ENCODE measurements at places on chromosomes 4 and X. TPM values are rescaled to one million over a fixed set of nuclear protein-coding genes. Genes with fewer than 3 reads are reported as not detected.

Gene PRDM8
- total RNA-seq, result 8.8 TPM

Gene FHDC1
- under 0.01 TPM for total RNA-seq

Gene TASL
- total RNA-seq, result not detected

Gene CENPVL1
- not detected for total RNA-seq

Gene EOLA2
- 29.1 TPM for total RNA-seq

Gene EVC
- total RNA-seq, result 33.8 TPM

Gene TCEAL6
- not detected for total RNA-seq

Gene RGN
- total RNA-seq, result 2.8 TPM

Gene DTHD1
- not detected for total RNA-seq

Gene C4orf50
- under 0.01 TPM for total RNA-seq

Gene SMIM10
- 5.4 TPM for total RNA-seq
